ENCODE measurements at places on chromosomes 1 and 21. TPM values are rescaled to one million over a fixed set of nuclear protein-coding genes. Genes with fewer than 3 reads are reported as not detected.

DNA sequence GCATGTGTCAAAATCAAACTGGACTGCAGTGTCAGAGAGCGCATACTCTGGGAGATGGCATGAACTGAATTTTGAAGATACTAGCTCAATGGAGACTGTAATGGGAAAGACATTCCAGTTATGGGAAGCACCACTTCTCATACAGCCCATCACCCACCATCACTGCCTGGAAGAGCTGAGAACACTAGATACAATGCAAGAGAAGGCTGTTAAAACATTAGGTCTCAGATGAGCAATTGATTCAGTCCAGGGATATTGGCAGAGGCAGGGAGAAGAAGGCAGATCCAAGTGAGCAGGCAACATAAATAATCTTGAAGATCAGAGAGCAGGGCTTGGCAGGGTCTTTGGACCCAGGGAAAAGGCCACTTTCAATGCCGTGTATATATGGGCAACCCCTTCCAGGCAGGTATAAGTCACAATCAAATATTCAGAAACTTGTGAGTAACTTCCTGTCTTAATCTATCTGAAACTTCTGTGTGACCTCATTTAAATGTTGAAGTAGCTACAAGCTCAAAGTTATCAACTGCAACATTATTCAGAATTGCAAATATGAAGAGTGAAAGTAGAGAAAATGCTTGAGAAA is 290.3 kb upstream of the SGIP1 start:
- H3K27me3 ChIP-seq, result no peaks in the 10 kb centered on the region
- no peak overlapping the region for H3K27ac ChIP-seq
- no peaks in the 10 kb centered on the region for H3K36me3 ChIP-seq
- H3K4me1 ChIP-seq, result no peaks in the 10 kb centered on the region
- no peak overlapping the region for H3K4me3 ChIP-seq

- no peak overlapping the region for H3K4me3 ChIP-seq
- no peak for DNase-seq
- H3K27me3 ChIP-seq, result no peaks in the 10 kb centered on the region
- no peaks in the 10 kb centered on the region for H3K4me1 ChIP-seq
- H3K36me3 ChIP-seq, result no peaks in the 10 kb centered on the region
These were observed 53.5 kb upstream of the BACH1 start for GRCh38 chr21:29245104-29245643.

GRCh38 chr1:3558036-3558726 is 53.1 kb downstream of the MEGF6 start:
- H3K36me3 ChIP-seq, result no peaks in the 10 kb centered on the region
- peaks cover 14% of the 10 kb centered on the region for H3K4me1 ChIP-seq
- no peak for DNase-seq
- H3K27ac ChIP-seq, result no peak overlapping the region
- no peak overlapping the region for H3K4me3 ChIP-seq

GRCh38 chr1:27624467-27625178 is 10.4 kb downstream of the FGR start:
- H3K4me3 ChIP-seq, result no peak overlapping the region
- H3K4me1 ChIP-seq, result no peaks in the 10 kb centered on the region
- DNase-seq, result no peak
- H3K36me3 ChIP-seq, result no peaks in the 10 kb centered on the region
- no peaks in the 10 kb centered on the region for H3K27me3 ChIP-seq

- H3K4me1 ChIP-seq, result peaks cover 87% of the 10 kb centered on the region
- H3K4me3 ChIP-seq, result peak overlapping the region; percentile 53
- no peak for DNase-seq
- no peaks in the 10 kb centered on the region for H3K36me3 ChIP-seq
- H3K27me3 ChIP-seq, result no peaks in the 10 kb centered on the region
These were observed 11.9 kb downstream of the MEF2D start for GRCh38 chr1:156488566-156489165.

DNA sequence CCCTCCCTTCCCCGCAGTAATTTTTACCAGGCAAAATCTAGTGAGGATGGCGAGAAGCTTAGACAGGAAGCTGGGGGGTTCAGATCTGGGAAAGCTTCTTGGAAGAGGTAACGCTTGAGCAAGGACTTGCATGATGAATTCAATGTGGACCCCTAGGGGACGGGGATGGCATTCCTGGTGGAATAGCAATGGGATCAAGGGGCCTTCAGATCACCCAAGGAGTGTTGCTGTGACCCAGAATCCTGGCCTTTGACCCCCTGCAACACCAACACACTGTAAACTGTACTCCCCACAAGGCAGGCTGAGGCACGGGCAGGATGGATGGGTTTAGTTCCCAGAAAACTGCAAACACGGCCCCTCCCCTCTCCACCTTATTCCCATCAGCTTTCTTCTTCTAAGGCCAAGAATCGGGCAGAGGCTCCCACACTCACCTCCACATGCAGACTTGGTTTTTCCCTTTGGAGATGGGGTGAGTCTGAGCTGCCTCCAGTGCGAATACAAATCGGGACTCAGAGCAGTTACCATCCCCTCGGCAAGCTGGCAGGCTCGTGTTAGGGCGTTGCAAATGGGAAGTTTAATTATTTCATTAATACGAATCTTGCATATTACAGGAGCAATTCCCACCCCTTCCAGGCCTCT is 20.1 kb downstream of the DISP3 start:
- H3K36me3 ChIP-seq, result no peaks in the 10 kb centered on the region
- peak; percentile 33 for DNase-seq
- no peak overlapping the region for H3K27ac ChIP-seq
- no peaks in the 10 kb centered on the region for H3K4me1 ChIP-seq

GRCh38 chr21:18373606-18374005 is 30.0 kb downstream of the TMPRSS15 start:
- no peaks in the 10 kb centered on the region for H3K4me1 ChIP-seq
- no peak overlapping the region for H3K4me3 ChIP-seq
- no peak overlapping the region for H3K27ac ChIP-seq
- H3K27me3 ChIP-seq, result no peaks in the 10 kb centered on the region

GRCh38 chr1:60394436-60394835 is 320.9 kb upstream of the C1orf87 start:
- no peaks in the 10 kb centered on the region for H3K4me1 ChIP-seq
- no peaks in the 10 kb centered on the region for H3K36me3 ChIP-seq
- no peak for DNase-seq
- H3K4me3 ChIP-seq, result no peak overlapping the region

DNA sequence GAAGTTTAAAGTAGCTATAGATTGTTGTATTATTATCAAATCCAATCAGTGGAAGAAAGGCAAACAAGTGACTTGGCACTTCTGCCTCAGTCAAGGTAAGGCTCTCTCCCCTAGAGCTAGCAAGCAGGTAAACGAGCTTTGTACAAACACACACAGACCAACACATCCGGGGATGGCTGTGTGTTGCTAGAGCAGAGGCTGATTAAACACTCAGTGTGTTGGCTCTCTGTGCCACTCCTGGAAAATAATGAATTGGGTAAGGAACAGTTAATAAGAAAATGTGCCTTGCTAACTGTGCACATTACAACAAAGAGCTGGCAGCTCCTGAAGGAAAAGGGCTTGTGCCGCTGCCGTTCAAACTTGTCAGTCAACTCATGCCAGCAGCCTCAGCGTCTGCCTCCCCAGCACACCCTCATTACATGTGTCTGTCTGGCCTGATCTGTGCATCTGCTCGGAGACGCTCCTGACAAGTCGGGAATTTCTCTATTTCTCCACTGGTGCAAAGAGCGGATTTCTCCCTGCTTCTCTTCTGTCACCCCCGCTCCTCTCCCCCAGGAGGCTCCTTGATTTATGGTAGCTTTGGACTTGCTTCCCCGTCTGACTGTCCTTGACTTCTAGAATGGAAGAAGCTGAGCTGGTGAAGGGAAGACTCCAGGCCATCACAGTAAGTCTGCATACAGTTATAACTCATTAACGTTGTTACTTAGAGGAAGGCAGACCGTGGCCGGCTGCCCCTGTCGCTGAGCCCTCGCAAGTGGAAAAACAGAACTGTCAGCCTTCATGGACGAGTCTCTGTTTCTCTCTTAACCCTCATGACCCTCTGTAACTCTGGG is at the start of gene PALMD:
PALMD (plus strand) TSS at position 415 of the 833 bp plus-strand sequence; CDS start at position 620, 205 bp downstream.
- DNase-seq, result no peak
- no peaks in the 10 kb centered on the region for H3K4me1 ChIP-seq
- H3K36me3 ChIP-seq, result no peaks in the 10 kb centered on the region
- H3K27ac ChIP-seq, result peak within 1 kb of the TSS; percentile 55
- H3K4me3 ChIP-seq, result peak within 1 kb of the TSS; percentile 36

- peaks cover 5% of the 10 kb centered on the region for H3K4me1 ChIP-seq
- H3K27ac ChIP-seq, result no peak overlapping the region
- H3K27me3 ChIP-seq, result no peaks in the 10 kb centered on the region
- H3K4me3 ChIP-seq, result no peak overlapping the region
- H3K36me3 ChIP-seq, result no peaks in the 10 kb centered on the region
- no peak for DNase-seq
These were observed 49.8 kb downstream of the KIRREL1 start for GRCh38 chr1:158043232-158043631.

- H3K4me3 ChIP-seq, result no peak overlapping the region
- H3K4me1 ChIP-seq, result peaks cover 72% of the 10 kb centered on the region
These were observed 77.7 kb downstream of the MRPL37 start for GRCh38 chr1:54277451-54278341.

DNA sequence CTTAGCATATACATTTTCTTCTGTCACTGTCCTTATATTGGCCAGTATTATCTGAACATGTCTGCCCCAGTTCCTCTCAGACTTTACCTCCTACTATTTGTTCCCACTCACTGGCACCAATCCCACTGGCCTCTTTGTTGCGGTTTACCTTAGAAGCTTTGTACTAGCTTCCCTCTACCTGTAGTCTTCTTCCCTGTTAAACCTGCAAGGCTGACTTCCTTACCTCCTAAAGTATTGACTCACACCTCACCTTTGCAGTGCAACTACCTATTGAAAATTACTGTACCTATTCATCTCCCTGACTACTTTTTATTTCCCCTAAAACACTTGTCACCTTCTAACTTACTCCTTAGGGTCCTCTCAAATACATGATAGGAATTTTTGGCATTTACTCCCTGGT is 111.1 kb downstream of the CLEC20A start:
- H3K36me3 ChIP-seq, result no peaks in the 10 kb centered on the region
- no peak overlapping the region for H3K27ac ChIP-seq
- H3K4me3 ChIP-seq, result no peak overlapping the region
- DNase-seq, result no peak
- no peaks in the 10 kb centered on the region for H3K27me3 ChIP-seq
- peaks cover 6% of the 10 kb centered on the region for H3K4me1 ChIP-seq

GRCh38 chr1:200925831-200926230 is 31.1 kb downstream of the INAVA start:
- no peak for DNase-seq
- H3K4me1 ChIP-seq, result no peaks in the 10 kb centered on the region
- H3K36me3 ChIP-seq, result no peaks in the 10 kb centered on the region
- no peaks in the 10 kb centered on the region for H3K27me3 ChIP-seq

DNA sequence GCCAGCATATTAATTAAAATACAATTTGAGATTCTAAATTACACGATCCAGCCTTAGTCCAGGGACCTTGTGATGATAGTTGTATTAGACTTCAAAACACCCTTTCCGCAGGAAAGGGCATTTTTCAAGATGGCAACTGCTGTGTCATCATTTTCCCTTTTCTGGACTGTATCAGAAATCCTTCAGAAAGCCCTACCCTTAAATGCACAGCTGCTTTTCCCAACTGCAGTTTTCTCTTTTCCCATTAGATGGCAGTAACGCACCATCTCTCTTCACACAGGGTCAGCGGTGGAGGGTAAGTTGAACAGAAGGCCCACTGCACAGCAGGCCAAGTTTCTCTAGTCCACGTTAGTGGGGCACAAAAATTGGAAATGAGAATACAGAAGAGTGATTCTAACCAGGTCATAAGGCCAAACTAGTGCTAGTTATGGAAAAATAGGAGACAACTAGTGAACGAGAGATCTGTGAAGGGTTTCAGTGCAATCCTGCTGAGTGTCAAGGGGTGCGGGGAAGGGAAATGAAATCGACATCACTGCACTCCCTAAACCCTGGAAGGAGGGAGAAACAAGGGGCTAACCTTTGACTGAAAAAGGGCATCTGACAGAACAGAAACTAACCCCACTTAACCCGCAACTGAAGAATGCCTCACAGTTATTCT is 22.1 kb upstream of the TDRD10 start:
- H3K4me3 ChIP-seq, result no peak overlapping the region
- DNase-seq, result peak; percentile 82
- no peaks in the 10 kb centered on the region for H3K36me3 ChIP-seq

DNA sequence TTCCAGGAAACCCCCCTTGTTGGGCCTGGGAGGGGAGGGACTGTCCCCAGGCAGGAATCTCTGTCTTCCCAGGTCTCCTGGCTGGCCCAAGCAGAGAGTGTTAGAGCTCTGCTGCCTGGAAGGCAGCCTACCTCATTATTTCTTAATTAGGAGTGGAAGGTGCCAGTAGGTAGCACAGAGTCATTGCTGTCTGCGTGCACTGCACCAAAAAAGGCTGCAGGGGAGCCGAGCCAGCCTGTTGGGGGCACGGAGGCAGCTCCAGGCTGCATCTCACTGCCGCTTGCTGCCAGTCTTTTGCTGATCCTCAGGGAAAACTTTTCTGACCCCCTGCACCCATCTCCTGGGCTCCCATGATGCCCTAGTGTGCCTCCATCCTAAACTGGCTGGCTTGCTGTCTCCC is 58.1 kb downstream of the LRRN2 start:
- no peak overlapping the region for H3K27ac ChIP-seq
- no peak overlapping the region for H3K4me3 ChIP-seq
- no peak for DNase-seq
- no peaks in the 10 kb centered on the region for H3K4me1 ChIP-seq
- H3K27me3 ChIP-seq, result no peaks in the 10 kb centered on the region
- H3K36me3 ChIP-seq, result no peaks in the 10 kb centered on the region

DNA sequence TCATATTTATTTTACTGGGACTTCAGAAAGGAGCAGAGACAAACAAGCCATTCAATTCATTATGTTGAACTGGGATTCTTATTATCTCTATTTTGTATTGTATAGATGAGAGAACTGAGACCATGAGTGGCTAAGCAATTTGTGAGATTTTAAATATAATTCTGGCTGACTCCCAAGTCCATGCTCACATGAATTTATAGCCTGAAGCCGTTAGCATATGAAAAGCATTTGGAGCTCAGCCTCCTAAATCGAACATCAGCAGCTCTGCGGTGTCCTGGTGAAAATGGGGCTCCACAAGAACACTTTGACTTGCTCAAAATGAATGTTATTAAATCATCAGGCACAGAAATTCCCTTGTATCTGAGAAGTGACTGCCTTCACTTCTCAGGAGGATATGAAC is 96.8 kb upstream of the DPT start:
- no peaks in the 10 kb centered on the region for H3K36me3 ChIP-seq
- no peaks in the 10 kb centered on the region for H3K27me3 ChIP-seq
- DNase-seq, result no peak
- no peaks in the 10 kb centered on the region for H3K4me1 ChIP-seq
- no peak overlapping the region for H3K4me3 ChIP-seq

GRCh38 chr1:68808351-68808750 is 311.5 kb upstream of the DEPDC1 start:
- no peaks in the 10 kb centered on the region for H3K36me3 ChIP-seq
- no peak overlapping the region for H3K27ac ChIP-seq
- no peak for DNase-seq
- no peaks in the 10 kb centered on the region for H3K27me3 ChIP-seq
- H3K4me3 ChIP-seq, result no peak overlapping the region

The TDRD5 gene
- total RNA-seq, result not detected

The ASCL5 gene
- not detected for total RNA-seq

The IQGAP3 gene
- not detected for total RNA-seq

The DCST2 gene
- 0.64 TPM for total RNA-seq

The CLCA2 gene
- not detected for total RNA-seq

The NTRK1 gene
- not detected for total RNA-seq

The SAMSN1 gene
- total RNA-seq, result 6.1 TPM

The FCRLA gene
- total RNA-seq, result not detected

The GSTM1 gene
- total RNA-seq, result 89.4 TPM

The FAM177B gene
- not detected for total RNA-seq

The BARHL2 gene
- not detected for total RNA-seq

The NPHS2 gene
- not detected for total RNA-seq

The ATP1A4 gene
- total RNA-seq, result not detected
